ENCODE measurements at places on chromosomes 2 and 18. TPM values are rescaled to one million over a fixed set of nuclear protein-coding genes. Genes with fewer than 3 reads are reported as not detected.

The TTN gene
- 7.0 TPM for total RNA-seq

The ZNF804A gene
- total RNA-seq: not detected

The G6PC2 gene
- total RNA-seq: not detected

The HOXD11 gene
- not detected for total RNA-seq

The MPP4 gene
- total RNA-seq: not detected

The MYO1B gene
- total RNA-seq: 4.3 TPM

The ADGRF3 gene
- total RNA-seq: 3.7 TPM

The AMER3 gene
- total RNA-seq: not detected

The HOXD13 gene
- total RNA-seq: not detected

The SNED1 gene
- 3.6 TPM for total RNA-seq

The RBM44 gene
- total RNA-seq: 1.2 TPM

The GYPC gene
- total RNA-seq: 87.6 TPM

The BMP10 gene
- not detected for total RNA-seq

The CD207 gene
- total RNA-seq: not detected

The CYP27A1 gene
- not detected for total RNA-seq

The PKDCC gene
- total RNA-seq: not detected

All from activated CD8-positive, alpha-beta memory T cell treated with anti-CD3 and anti-CD28 coated beads, Interleukin-2, amount 10 ng/mL, durations not matched to agents 7 days and 5 days (primary cell).